Bronchus fibroblast of lung (primary cell): ENCODE measurements at places on chromosomes 13 and 19. TPM values are rescaled to one million over a fixed set of nuclear protein-coding genes. Genes with fewer than 3 reads are reported as not detected.

Gene GGACT
- 4.2 and 6.7 TPM in 2 replicates for total RNA-seq

Gene MYO1F
- total RNA-seq: 0.15 and 1.0 TPM in 2 replicates

Gene PRSS57
- not detected in 2 replicates for total RNA-seq

Gene B3GNT8
- total RNA-seq: 2.1 and 3.5 TPM in 2 replicates

Gene SPRY2
- total RNA-seq: 17.5 and 18.3 TPM in 2 replicates

Gene PEG3
- 0.84 and 1.6 TPM in 2 replicates for total RNA-seq

Gene PRR19
- total RNA-seq: 0.84 and 1.0 TPM in 2 replicates

Gene TMEM86B
- 0.84 and 1.2 TPM in 2 replicates for total RNA-seq

Gene MIA
- total RNA-seq: not detected in 2 replicates

Gene ATP8A2
- total RNA-seq: 0.45 and 0.50 TPM in 2 replicates

Gene GPR183
- total RNA-seq: not detected in 2 replicates

Gene EXOC3L2
- not detected in 2 replicates for total RNA-seq

Gene PSG11
- not detected in 2 replicates for total RNA-seq

Gene ZNF439
- total RNA-seq: 3.0 and 3.1 TPM in 2 replicates

Gene ZNF540
- 0.30 and 0.50 TPM in 2 replicates for total RNA-seq

Gene NLRP7
- not detected in 2 replicates for total RNA-seq
